NAMALWA (cell line): ENCODE measurements at places on chromosomes 2 and 18.

GRCh38 chr2:239330836-239331235 lies 70.0 kb downstream of the HDAC4 start:
- no peak for DNase-seq

DNA sequence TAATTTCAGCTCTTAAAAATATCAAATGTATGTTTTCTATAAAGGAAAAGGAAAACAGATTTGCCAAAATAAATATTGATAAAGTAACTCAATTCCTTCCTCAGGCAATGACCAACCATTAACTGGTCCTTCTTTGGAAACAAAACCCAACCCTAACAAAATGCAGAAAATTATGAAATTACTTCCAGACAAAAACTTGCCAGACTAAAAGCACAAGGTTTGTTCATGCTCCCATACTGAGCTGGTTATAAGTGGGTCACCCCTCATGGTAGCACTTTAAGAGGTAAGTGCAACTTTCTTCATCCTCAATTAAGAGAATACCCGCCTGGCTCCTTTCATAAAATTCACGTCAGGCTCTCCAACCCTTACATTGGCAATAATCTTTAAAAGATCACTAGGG lies 31.1 kb upstream of the TTC32 start:
- no peak for DNase-seq

DNA sequence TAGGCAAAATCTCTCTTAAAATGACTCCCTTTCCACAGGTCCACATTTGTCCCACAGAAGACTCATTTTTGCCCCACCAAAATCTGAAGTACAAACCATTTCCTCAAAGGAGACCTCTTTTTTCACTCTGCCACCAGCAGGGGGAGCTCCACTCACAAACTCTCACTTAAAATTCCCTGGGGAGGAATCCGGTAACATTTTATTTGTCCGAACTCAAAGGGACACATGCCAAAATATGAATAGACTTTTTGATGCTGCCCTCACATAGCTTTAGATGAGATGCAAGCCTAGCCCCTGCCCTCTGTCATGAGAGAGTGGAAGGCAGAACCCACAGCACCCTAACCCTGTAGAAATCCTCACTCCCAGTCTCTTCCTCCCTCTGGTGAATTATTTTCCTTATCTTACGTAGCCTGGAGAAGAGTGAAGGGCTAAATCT lies 57.1 kb downstream of the RMDN2 start:
- DNase-seq = peak; percentile 84

DNA sequence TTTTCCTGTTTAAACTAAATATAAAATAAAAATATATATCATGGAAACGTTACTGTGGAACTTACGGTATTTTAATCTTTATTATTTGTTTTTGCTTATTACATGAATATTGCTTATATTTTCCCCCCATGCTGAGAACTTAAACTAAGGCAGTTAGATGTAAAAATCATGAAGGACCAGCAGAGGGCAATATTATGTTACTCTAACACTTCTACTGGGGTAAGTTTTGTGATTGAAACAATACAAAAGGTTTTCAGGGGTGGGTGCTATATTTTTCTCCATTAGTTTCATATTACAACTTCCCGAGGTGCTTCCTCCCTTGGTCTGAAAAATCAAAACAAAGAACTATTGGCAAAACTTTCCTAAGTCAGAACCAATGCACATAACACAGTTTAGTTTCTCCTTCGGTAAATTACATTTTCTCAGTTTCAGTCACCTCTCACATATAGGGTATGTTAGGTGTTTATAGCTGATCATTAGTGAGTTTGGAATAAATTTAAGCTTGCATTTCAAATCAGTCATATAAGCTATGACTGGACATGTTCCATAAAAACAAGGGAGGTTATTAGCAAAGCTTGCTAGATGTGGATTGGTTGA lies 54.8 kb downstream of the ZNF407 start:
- peak; percentile 65 for DNase-seq

DNA sequence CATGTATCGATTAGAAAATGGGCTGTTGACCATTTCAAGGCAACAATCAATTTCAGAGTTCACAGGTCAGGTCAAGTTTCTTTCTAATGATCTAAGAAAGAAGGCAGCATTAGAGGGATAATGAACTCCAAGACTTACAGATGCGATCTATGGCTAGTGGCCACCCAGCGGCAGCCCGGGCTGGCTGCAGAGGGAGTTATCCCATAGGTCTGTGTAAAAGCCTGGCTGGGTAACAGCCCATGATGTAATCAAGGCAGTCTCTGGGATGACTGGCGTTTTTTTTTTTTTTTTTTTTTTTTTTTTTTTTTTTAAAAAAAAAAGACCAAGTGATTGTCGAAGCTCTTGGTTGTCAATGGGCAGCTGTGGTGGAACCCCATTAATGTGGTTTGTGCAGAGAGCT lies 171.1 kb upstream of the SKOR2 start:
- DNase-seq = no peak

- DNase-seq = no peak
Observed at GRCh38 chr18:21656402-21656801, 44.3 kb downstream of the SNRPD1 start.

- DNase-seq = no peak
Observed at GRCh38 chr2:238162846-238163441, 4.2 kb downstream of the ERFE start.

DNA sequence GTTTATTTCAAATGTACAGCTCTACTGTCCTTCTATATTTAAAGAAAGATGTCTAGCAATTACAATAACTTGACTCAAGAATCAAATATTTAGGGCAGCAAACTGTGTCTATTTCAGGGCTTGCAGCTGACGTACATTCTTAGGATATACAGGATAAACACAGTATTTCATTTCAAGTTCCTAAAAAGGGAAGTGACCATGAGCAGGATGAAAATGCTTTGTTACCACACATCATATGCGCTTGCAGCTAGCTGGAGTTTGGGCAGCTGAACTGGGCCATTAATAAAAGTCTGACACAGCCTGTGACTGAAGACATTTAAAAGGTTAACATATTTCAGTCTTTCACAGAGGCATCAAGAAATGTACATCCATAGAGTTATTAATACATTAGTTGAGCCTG lies 264.6 kb upstream of the TRIB2 start:
- DNase-seq = peak; percentile 23

DNA sequence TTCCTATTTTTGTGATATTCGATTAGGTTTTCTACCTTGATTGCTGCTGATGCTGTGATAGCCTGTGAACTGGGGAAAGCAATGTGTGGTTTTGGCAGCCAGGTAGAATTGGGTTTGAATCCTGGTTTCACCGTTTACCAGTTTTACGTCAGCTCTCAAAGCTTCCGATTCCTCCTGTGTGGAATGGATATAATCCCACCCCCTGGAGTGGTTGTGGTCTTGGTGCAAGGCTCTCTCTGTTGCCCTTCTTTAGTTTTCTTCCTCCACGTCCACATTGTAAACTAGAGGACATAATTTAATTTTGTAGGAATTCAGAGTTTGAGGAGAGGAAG lies 45.0 kb downstream of the PHLPP1 start:
- no peak for DNase-seq

GRCh38 chr2:181431674-181432073 lies 25.5 kb upstream of the ITGA4 start:
- no peak for DNase-seq

- peak; percentile 15 for DNase-seq
Observed at GRCh38 chr2:203799908-203800307, 67.7 kb upstream of the CTLA4 start.

- DNase-seq = no peak
Observed at GRCh38 chr18:63158676-63159291, 160.8 kb downstream of the BCL2 start.

GRCh38 chr2:2057125-2057721 lies 273.9 kb downstream of the MYT1L start:
- peak; percentile 91 for DNase-seq

GRCh38 chr2:237628247-237629187 lies 1.1 kb downstream of the LRRFIP1 start:
- no peak for DNase-seq

- DNase-seq = peak; percentile 6
Observed at GRCh38 chr18:73896685-73897084, 250.9 kb downstream of the FBXO15 start.

DNA sequence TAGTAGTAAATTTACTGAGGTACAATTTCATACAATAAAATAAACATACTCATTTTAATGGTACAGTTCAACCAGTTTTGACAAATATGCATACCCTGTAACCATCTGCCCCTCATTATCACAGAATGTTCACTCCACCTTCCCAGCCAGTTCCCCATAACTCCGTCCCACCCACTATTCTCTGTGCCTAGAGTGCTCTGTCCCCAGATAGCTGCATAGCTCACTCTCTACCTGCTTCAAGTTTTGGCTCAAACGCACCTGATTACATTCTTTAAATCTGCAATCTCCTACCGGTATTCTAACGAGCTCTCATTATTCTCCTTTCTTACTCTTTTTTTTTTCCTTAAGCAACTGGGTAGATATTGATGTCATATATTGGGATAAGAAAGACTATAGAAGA lies 161.9 kb upstream of the SMAD7 start:
- no peak for DNase-seq

GRCh38 chr18:78069784-78070664 lies 820.4 kb downstream of the GALR1 start:
- DNase-seq = no peak

- DNase-seq = no peak
Observed at GRCh38 chr18:11927497-11927896, 19.4 kb upstream of the MPPE1 start.

- DNase-seq = no peak
Observed at GRCh38 chr2:199409759-199410529, 47.8 kb downstream of the SATB2 start.

GRCh38 chr18:56139372-56139771 lies 499.0 kb downstream of the TXNL1 start:
- no peak for DNase-seq

DNA sequence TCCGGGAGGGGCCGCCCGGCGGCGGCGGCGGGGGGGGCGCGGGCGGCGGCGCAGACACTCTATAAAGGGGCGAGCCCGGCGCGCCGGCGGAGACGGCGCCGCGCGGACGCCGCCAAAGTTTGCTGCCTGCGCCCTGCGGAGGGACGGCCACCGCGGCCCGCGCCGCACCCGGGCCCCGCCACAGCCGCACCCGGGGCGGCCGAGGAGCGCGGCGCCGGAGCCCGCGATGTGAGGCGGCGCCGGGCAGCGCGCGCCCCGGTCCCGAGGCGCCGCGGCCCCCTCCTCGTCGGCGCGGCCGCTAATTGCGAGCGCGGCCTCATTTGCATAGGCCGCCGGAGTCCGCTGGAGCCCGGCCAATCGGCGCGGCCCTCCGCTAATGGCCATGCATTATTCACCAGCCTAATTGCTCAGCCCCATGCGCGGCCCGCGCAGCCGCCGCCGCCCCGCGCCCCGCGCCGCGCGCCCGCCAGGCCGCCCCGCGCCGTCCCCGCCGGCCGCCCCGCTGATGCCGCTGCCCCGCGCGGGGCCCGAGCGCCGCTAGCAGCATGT lies at the start of gene SALL3:
Gene SALL3, plus strand, starts transcription at position 89 of the 549 bp plus-strand sequence. Its CDS starts 457 bp downstream, at position 546.
- DNase-seq = no peak

- DNase-seq = no peak
Observed at GRCh38 chr18:51009072-51009471, 20.9 kb upstream of the SMAD4 start.

- no peak for DNase-seq
Observed at GRCh38 chr2:200496696-200497095, 13.2 kb downstream of the KCTD18 start.

GRCh38 chr2:6885551-6885950 lies 8.0 kb downstream of the RSAD2 start:
- DNase-seq = no peak

GRCh38 chr2:63225964-63226686 lies 175.5 kb downstream of the OTX1 start:
- DNase-seq = no peak

GRCh38 chr2:45345331-45346234 lies 265.5 kb downstream of the SRBD1 start:
- DNase-seq = no peak

- DNase-seq = no peak
Observed at GRCh38 chr2:10478916-10479315, 30.8 kb upstream of the ODC1 start.

DNA sequence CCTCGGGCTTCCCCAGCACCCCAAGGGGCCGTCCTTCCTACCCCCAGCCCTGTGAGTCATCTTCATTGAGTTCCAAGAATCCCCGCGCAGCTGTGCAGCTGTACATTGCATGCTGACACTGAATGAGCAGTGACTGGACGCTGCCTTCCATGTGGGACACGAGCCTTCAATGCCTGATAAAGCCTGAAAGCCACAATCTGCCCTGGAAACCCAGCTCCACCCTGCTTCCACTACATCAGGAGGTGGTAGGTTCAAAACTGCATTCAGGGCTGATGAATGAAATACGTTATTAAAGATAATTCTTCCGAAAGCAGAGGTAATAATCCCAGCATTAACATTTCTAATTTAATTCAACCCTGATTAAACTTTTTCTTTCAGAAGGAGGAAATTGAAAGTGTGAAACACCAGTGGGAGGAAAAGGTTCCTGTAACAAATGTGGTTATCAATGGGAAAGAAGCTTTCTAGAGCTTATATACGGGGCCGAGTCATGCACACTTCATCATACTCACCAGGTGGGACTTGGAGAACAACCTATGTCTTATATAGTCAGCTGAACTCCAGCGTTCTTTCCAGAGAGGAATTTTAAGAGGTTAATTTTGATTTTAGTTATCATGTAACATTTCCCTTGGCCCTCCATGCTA lies 360.1 kb downstream of the LPIN1 start:
- no peak for DNase-seq

- DNase-seq = no peak
Observed at GRCh38 chr2:185644828-185645227, 93.8 kb upstream of the FSIP2 start.

DNA sequence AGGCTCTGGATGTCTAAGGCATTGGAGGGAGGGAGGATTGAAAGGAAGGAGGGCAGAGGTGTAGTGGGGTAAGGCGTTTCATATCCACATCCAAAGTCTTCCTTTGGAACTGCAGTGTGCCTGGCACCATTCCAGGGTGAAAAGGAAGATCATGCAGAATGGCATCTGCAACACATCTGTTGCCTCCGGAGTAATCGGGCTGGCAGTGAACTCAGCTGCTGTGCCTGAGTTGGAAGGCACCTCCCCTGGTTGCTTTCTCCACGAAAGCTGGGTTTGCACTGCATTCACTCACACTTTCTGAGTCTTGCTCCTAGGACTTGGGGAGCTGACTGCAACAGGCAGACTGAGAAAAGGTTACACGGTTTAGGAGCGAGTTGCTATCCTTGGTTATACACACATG lies 30.3 kb upstream of the SEC11C start:
- DNase-seq = no peak

- no peak for DNase-seq
Observed at GRCh38 chr18:26634631-26635030, 86.3 kb upstream of the KCTD1 start.

DNA sequence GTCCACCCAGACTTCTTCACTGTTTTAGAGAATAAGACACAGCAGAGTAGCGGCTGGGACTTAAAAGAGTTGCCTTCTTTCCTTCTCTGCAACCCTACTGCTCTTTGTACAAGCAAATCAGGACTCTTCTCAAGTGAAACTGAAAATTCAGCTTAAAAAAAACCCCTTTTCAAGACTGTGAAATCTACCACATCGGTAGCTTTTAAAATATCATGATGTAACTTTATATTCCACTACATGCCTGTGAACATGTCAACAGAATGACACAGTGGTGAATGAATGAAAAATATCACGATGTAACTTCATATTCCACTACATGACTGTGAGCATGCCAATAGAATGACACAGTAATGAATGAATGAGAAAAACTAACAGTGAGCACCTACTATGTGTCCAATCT lies 53.4 kb downstream of the TCF4 start:
- no peak for DNase-seq
